ENCODE measurements at places on chromosomes 3 and 15.
A peak's percentile ranks its signal among the peaks of the same experiment; 100 is the strongest.

DNA sequence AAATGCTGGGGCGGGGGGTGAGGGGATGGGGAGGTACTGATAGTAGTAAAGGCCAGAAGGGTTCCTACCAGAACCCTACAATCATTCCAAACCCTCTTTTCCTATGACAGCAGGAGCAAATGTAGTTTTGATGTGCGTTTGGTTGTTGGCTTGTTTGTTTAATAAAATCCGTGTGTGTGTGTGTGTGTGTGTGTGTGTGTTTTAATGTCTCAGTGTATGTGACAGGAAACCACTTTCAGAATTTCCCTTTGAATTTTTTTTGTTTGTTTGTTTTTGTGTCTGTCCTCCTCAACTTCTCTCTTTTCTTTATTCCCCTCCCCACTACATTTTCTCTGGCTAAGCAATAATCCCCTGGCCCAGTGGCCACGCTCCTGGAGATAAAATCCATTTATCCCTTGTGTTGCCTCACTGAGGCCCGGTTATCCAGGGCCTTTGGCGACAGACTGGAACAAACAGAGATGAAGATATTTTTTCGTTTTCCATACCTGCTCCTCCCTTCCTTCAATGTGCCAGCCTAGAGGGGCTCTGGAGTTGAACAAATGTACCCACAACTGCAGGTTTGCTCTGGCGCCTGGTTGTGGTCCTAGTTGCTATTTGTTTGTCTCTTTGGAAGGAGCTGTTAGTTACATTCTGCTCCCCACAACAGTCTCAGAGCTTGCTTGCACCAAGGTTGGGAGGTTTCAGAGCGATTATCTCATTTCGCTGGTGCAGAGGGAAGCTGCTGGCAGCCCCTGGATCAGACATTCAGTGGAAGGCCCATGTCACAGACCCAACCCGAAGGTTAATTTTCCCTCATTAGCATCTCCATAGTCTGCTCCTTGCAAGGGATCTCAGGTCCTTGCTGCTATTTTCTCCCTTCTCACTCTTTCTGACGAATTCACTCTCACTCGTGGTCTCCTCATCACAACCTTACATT is 17.9 kb downstream of the NR2F2 start:
- H3K36me3 ChIP-seq: peaks cover 4% of the 10 kb centered on the region
- H3K27ac ChIP-seq: peak overlapping the region; percentile 87
- peaks cover 93% of the 10 kb centered on the region for H3K4me1 ChIP-seq
- no peak overlapping the region for H3K4me3 ChIP-seq

GRCh38 chr3:4756855-4757574 is 222.2 kb upstream of the BHLHE40 start:
- DNase-seq: no peak
- no peaks in the 10 kb centered on the region for H3K27me3 ChIP-seq
- H3K36me3 ChIP-seq: no peaks in the 10 kb centered on the region

GRCh38 chr15:25446076-25446475 is 7.3 kb upstream of the UBE3A start:
- no peaks in the 10 kb centered on the region for H3K36me3 ChIP-seq
- no peaks in the 10 kb centered on the region for H3K4me1 ChIP-seq
- no peak overlapping the region for H3K27ac ChIP-seq
- no peak for DNase-seq
- H3K27me3 ChIP-seq: no peaks in the 10 kb centered on the region
- H3K4me3 ChIP-seq: no peak overlapping the region

GRCh38 chr3:10627884-10628572 is 122.6 kb upstream of the ATP2B2 start:
- no peak overlapping the region for H3K27ac ChIP-seq
- H3K4me1 ChIP-seq: no peaks in the 10 kb centered on the region
- no peaks in the 10 kb centered on the region for H3K36me3 ChIP-seq
- no peak for DNase-seq

DNA sequence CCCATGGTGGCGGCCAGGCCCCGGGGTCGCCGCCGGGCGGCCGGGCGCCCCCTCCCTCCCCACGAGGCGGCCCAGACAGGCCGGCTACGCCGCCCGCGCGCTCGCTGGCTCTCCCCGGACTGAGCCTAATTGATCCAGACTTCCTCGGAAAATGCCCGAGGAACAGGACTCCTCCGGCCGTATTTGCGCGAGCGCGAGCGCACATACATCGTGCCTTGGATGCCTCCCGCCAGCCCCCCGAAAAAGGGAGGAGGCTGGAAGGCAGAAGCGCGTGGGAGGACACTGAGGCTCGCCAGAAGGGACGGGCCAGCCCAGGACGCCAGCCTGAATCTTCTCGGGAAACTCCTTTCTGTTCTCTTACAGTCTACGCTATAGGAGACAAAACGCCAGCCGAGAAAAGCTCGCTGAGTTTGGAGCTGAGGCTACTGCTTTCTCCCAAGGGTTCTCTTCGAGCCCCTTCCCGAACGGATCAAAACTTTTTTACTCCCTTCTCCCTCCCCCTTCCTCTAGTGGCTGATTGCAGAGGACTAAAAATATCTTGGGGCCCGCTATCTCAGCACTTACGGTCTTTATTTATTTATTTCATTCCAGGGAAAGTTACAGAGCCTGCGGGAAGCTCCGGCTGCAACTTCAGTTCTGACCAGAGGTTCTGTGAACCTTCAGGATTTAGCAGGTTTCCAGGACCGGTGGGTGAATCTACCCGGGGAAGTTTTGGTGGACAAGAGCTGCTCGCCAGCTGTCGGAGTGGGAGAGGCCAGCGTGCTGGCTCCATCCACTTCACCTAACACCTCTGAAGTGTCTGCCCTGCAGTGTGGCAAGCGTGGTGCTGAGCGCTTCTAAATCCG is at the start of gene PDZRN3:
PDZRN3 (minus strand) TSS at position 121 of the 845 bp plus-strand sequence.
- H3K36me3 ChIP-seq: no peaks in the 10 kb centered on the region
- no peak within 1 kb of the TSS for H3K27ac ChIP-seq
- no peaks in the 10 kb centered on the region for H3K4me1 ChIP-seq
- peaks cover 5% of the 10 kb centered on the region for H3K27me3 ChIP-seq
- H3K4me3 ChIP-seq: no peak within 1 kb of the TSS

- no peaks in the 10 kb centered on the region for H3K36me3 ChIP-seq
- no peak overlapping the region for H3K27ac ChIP-seq
- no peak for DNase-seq
- H3K4me1 ChIP-seq: no peaks in the 10 kb centered on the region
These were observed 37.2 kb upstream of the TMEM115 start for GRCh38 chr3:50396502-50396901.

DNA sequence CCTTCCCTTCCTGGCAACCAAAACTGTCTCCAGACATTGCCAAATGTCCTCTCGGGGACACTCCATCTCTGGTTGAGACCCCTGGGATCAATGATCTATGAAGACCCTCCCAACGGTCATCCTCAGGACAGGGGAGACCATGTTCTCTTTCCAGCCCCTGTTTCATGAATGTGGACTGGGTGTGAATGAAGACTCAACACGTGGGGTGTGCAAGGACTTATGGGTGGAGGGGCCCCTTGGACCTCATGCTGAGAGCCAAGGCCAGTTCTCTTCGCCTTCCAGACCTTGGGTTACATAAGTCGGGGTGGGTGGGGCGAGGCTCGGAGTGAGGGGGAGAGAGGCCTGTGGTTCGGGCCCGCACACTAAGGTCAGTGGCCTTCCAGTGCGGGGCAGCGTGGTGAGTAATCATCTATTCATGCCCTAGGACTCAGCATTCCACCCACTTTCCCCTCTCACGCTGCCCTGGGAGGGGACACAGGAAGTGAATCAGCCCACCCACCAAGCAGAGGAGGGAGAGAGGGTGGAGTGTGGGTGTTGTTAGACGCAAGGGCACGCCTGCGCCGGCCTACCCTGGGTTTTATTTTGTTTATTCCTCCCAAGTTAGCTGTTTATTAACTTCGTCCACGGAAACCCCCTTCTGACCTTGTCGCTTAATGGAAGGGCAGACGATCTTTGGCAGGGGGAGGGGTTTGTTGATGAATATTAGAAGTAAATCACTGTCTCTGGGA is 6.7 kb downstream of the PAQR5 start:
- peak; percentile 50 for DNase-seq
- no peaks in the 10 kb centered on the region for H3K36me3 ChIP-seq
- no peaks in the 10 kb centered on the region for H3K27me3 ChIP-seq
- H3K4me3 ChIP-seq: no peak overlapping the region
- no peak overlapping the region for H3K27ac ChIP-seq

GRCh38 chr3:123375014-123375940 is 73.6 kb downstream of the ADCY5 start:
- H3K4me3 ChIP-seq: no peak overlapping the region
- no peak overlapping the region for H3K27ac ChIP-seq
- H3K36me3 ChIP-seq: no peaks in the 10 kb centered on the region
- H3K27me3 ChIP-seq: peaks cover 6% of the 10 kb centered on the region
- H3K4me1 ChIP-seq: no peaks in the 10 kb centered on the region

Data from endothelial cell of umbilical vein (primary cell).